ENCODE measurements at places on chromosomes 13 and 19.

DNA sequence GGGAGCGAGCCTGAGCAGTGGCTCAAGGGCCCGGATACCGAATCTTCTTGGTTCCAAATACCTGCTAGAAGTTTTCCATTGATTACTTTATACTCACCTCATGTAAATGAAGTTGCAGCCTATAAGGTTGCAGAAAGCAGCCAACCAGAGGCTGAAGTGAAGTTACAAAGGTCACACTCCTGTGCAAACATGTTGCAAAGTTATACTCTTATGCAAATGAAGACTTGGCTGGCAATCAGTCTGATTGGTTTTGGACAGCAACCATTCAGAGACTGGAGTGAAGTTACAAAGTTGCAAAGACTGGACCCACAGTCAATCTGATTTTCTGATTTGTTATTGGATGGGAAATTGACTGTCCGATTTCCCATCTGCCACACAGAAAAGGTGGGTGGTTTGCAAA is 152.5 kb downstream of the GGACT start:
- no peak for DNase-seq

GRCh38 chr13:82412749-82413148 is 1469.5 kb downstream of the SLITRK1 start:
- DNase-seq: no peak

- no peak for DNase-seq
Observed at GRCh38 chr19:57643734-57644133, 10.8 kb downstream of the ZNF211 start.

GRCh38 chr13:28297341-28297740 is 159.0 kb downstream of the PAN3 start:
- DNase-seq: no peak

DNA sequence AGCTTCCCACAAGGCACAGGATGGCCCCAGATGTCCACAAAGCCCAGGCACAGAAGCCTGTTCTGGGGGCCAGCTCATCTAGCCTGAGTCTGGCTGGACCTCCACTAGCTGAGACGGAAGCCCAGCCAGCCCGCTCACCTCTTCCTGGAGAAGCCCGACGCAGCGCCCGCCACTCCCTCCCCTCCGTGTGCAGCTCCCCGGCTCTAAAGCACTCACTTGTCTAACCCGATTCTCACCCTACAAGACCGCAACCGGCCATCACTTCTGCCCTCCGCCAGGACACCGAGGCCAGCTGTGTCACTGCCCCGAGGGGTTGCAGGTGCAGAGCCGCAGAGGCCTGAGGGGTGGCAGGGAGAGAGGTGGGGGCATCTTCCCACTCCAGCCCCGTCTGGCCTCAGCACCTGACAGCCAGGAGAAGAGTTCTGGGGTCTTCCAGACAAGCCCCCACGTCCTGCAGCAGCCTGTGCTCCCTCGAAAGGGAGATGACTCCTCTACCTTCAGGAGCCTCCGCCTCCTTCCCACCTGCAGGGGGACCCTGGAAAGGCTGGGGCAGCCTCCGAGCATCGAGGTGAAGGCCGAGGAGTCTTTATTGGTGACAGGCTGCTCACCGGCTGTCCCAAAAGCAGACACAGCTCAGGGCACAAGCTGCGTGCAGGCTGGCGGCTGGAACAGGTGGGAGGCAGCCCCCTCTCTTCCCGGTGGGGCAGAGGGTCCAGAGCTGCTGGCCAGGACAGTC is 5.9 kb upstream of the DIRAS1 start:
- no peak for DNase-seq

DNA sequence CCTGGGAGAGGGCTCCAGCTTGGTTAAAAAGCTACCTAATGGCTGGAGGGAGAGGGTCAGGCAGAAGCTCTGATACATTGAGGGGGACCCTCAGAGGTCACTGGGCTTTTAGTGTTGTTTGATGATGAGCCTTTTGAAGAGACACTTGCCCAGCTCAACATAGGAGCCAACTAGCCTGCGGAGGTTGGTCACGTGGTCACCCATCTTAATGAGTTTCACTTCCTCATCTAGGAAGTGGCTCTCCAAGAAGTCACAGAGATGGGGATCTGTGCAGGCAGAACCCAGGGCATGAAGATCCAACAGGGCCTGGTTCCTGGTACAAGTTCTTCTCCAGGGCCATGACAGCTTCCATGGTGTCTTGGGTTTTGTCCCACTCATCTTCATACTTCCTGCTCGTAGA is 33.4 kb downstream of the IPO5 start:
- DNase-seq: no peak

- DNase-seq: no peak
Observed at GRCh38 chr13:44106266-44107152, 226.8 kb downstream of the LACC1 start.

GRCh38 chr13:77492982-77493381 is 42.5 kb upstream of the SCEL start:
- no peak for DNase-seq

- DNase-seq: no peak
Observed at GRCh38 chr13:89988206-89988605, 1359.3 kb upstream of the MIR17HG start.

GRCh38 chr19:38699647-38700349 is 44.5 kb downstream of the CAPN12 start:
- DNase-seq: no peak

GRCh38 chr19:10776900-10777650 is 58.9 kb downstream of the TMED1 start:
- DNase-seq: no peak

Measured in frontal cortex (tissue), 4 donors.